ENCODE measurements at places on chromosomes 12 and 14. TPM values are rescaled to one million over a fixed set of nuclear protein-coding genes. Genes with fewer than 3 reads are reported as not detected.
A peak's percentile ranks its signal among the peaks of the same experiment; 100 is the strongest.

Gene TSHR
- not detected for total RNA-seq

DNA sequence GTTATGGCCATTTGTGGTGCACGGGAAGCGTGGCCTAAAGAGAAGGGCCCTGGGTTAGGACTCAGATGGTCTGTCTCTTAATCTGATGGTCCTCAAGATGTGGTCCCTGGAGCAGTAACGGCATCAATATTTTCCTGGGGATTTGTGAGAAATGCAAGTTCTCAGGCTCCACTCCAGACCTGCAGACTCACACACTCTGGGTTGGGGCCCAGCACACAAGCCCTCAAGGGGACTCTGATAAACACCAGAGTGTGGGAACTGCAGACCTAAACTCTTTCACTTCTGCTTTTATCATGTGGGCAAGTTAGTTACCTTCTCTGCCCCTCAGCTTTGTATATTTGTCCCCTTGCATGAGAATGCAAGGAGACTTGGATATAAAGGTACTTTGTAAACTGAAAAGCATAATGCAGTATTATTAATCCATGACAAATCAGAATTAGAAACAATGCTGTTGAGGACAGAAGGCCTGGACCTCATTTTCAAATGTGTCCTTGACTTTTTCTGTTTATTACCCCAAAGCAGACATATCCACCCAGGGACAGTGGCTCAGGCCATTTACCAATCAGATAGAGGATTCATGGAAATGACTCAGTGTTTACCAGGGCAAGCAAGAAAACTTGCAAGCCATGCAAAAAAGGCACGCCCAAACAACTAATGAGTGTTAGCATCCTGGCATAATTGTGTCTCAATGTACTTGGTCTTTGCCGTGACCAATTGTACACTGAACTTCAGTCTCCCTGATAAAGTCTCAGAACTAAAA, 157.0 kb downstream of the ASCL1 start:
- no peak for DNase-seq

Gene DIP2B
- 22.7 TPM for total RNA-seq

- DNase-seq = peak; percentile 54
Measured at GRCh38 chr12:115916910-115917668, 360.4 kb downstream of the MED13L start.

GRCh38 chr12:51051787-51052186, 3.7 kb downstream of the LETMD1 start:
- DNase-seq = no peak

Gene ACACB
- 3.4 TPM for total RNA-seq

Gene SERPINA4
- total RNA-seq = not detected

- DNase-seq = peak; percentile 61
Measured at GRCh38 chr12:11862798-11863197, 207.9 kb upstream of the BCL2L14 start.

Gene B4GALNT3
- total RNA-seq = not detected

GRCh38 chr14:69696204-69696527, 70.8 kb upstream of the SRSF5 start:
- DNase-seq = no peak

- DNase-seq = no peak
Measured at GRCh38 chr12:15116086-15116485, 105.1 kb downstream of the RERG start.

- no peak for DNase-seq
Measured at GRCh38 chr12:83505586-83505985, 818.9 kb downstream of the TMTC2 start.

- no peak for DNase-seq
Measured at GRCh38 chr12:120988658-120989057, 10.3 kb downstream of the HNF1A start.

DNA sequence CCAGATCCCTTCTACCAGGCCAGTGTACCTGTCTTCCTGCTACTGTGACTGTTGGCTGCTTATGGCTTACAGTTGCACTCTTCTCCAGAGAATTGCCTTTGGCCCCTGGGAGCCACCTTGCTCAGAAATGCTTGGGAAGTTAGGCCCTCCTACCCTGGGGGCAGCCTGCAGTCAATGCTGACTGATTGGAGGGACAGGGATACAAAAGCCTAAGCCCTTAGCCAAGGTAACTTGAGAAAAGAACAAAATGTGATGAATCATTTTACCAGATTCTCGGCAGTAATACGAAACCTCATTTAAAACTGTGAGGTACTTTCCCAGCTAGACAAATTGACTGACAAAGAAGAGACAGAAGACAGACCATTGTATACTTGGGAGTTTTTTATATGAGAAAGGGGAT, 47.3 kb downstream of the PTCSC3 start:
- DNase-seq = no peak
